HCT116 (cell line): ENCODE measurements at places on chromosomes 1 and 21. TPM values are rescaled to one million over a fixed set of nuclear protein-coding genes. Genes with fewer than 3 reads are reported as not detected.

PTPRU gene
- total RNA-seq = 40.7 TPM

- DNase-seq = no peak
Observed at GRCh38 chr1:155127105-155127966, at the start of gene EFNA1. Gene EFNA1, plus strand, starts transcription at chr1:155127876. Its CDS starts 102 bp downstream, at chr1:155127978.

DNA sequence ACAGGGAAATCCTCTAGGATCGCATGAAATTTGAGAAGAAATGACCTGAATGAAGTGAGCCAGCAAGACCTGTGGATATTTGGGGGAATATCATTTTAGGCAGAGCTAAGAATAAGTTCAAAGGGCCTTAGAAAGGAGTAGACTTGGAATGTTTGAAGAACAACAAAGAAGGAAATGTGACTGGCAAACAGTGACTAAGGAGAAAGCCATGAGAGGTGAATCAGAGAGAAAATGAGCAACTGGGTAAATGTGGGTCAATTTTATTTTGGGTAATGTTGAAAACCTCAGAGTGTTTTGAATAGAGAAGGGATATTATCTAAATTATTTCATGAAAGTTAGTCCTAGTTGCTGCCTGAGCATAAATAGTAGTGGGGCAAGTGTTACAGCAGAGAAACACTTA lies 672.8 kb downstream of the LMO4 start:
- DNase-seq = no peak

DNA sequence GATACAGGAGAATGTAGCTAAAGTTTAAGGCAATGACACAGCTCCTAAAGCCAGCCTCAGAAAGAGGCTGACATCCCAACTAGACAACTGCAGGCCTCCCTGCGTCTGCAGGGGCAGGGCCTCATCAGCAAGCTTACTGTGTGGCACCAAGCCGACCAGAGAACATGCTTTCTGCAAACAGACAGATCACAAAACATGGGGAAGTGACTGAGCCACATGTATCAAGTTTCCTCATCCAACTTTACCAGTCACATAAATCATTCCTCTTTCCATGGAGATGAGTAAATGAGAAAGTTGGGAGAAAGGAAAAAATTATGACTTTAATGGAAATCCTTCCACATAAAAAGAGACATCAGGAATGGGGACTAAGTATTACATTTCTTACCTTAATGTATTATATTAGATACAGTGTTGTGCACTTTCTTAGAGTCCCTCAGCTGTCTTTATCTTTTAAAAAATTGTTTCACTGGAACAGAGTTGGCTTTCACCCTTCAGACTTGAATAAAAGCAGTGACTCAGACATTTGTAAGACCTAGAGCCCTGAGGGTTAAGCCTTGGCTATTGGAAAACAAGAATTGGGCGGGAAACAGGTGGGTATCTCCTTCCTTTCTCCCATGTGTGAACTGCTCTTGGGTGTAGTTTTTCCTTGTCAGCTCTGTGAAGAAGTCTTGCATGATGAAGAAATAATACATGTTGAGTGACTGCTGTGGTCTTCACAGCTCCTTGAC lies 305.7 kb upstream of the SNX7 start:
- DNase-seq = no peak

DNA sequence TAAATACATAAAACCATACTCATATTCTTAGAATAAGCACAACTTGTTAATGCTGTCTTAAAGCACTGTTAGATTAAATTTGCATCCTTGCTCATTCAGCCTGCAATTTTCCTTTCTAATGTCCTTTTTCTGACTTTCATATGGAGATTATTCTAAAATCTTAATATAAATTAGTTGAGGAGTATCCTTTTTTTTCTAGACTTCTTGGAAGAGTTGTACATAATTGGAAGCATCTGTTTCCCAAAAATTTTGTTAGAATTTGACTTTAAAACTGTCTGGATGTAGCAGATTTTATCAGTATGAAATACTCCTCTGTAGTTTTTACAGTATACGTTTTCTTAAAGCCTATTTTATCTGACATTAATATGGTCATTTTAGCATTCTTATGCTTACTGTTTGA lies 9.7 kb downstream of the KIFAP3 start:
- DNase-seq = no peak

DNA sequence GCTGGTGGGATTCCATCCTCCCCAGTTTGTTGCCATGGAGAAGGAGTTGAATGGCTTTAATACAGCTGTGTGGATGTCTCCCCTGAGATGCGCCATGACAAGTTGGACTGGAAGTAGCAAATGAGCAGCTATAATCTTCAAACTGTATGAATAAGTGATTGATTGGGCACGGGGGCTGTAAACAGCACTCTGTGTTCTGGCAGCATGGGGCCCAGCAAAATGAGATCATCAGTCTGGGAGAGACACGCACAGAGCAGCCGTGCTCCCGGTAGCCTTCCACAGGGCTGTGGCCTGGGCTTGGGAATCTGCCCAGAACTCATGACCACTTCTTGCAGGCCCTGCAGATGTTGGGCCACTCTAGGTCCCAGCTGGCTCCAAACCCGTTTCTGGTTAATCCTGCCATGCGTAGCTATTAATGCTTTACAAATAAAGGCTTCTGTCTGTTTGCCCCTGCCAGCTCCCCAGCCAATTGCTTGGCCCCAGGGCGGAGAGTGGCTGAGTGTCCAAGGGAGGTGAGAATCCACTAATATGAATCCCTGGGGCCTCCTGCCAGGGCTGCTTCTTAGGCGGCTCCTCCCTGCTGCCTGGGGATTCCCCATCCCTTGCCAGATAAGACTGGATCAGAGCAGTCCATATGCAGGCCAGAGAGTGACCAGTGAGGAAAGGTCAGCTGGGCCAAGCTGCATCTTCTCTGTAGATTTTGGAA lies 642.9 kb downstream of the AJAP1 start:
- no peak for DNase-seq

- DNase-seq = no peak
Observed at GRCh38 chr1:205929496-205930194, 13.6 kb downstream of the SLC26A9 start.
